Thymus (tissue), 14 donors: ENCODE measurements at places on chromosomes 4 and X. TPM values are rescaled to one million over a fixed set of nuclear protein-coding genes. Genes with fewer than 3 reads are reported as not detected.

Gene MSX1
- total RNA-seq, result 0.57 TPM

Gene ANK2
- 14.7 TPM for total RNA-seq

Gene ARR3
- not detected for total RNA-seq

Gene GPR119
- total RNA-seq, result not detected

Gene SNCA
- total RNA-seq, result 14.1 TPM

Gene THAP6
- total RNA-seq, result 10.7 TPM

Gene PAGE5
- 0.14 TPM for total RNA-seq

Gene PHEX
- 0.66 TPM for total RNA-seq

Gene NXF2
- not detected for total RNA-seq

Gene EMCN
- total RNA-seq, result 7.9 TPM

Gene PFKFB1
- 0.19 TPM for total RNA-seq

Gene SPATA18
- 1.6 TPM for total RNA-seq

Gene TMPRSS11F
- 0.09 TPM for total RNA-seq
